T47D (cell line): ENCODE measurements at places on chromosomes 5 and 9.

GRCh38 chr5:138282920-138283742, 8.7 kb upstream of the GFRA3 start:
- peak; percentile 72 for DNase-seq

- no peak for DNase-seq
Measured at GRCh38 chr5:73265641-73266040, 92.6 kb downstream of the TMEM174 start.

DNA sequence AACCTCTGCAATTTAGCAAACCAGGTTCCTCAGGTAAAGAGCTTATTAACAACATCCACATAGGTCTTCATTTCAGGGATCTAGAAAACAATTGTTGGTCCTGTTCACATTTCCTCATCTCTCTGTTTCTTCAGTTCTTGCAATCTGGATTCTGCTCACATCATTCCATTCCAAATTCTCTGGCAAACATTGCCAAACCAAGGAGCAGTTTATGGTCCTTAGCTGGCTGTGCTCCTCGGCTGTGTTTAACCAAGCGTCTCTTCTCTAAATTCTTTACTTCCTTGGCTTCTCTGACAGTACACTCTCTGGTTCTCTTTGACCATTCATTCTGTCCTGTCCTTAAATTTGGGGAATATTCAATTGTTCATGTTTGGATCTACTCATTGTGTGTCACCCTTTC, 65.8 kb upstream of the RANBP3L start:
- DNase-seq, result no peak

- no peak for DNase-seq
Measured at GRCh38 chr5:55600086-55600485, 65.3 kb upstream of the PLPP1 start.

- no peak for DNase-seq
Measured at GRCh38 chr9:117169089-117169621, 245.7 kb downstream of the ASTN2 start.

GRCh38 chr5:20434786-20435185, 446.8 kb upstream of the CDH18 start:
- no peak for DNase-seq

GRCh38 chr9:126407114-126407870, 80.7 kb downstream of the MVB12B start:
- DNase-seq, result no peak

- DNase-seq, result no peak
Measured at GRCh38 chr5:109247986-109248385, 161.8 kb downstream of the PJA2 start.

DNA sequence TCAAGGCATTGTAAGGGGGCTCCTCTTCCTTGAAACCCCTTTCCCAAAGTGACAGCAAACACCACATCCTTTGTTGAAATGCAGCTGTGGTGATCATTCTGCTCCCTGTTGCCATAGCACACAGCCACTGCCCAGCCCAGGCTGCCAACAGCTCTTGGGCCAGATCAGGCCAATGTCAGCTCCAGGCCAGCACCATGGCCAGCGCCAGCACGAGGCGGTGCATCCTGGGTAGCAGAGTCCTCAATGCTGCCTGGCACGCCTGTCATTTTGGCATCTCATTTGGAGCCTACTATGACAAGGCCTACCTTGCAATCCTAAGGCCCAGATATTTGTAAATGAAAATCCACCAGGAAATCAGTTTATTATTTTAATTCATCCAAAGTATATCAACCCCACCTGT, 390.6 kb downstream of the DNAH5 start:
- peak; percentile 24 for DNase-seq

DNA sequence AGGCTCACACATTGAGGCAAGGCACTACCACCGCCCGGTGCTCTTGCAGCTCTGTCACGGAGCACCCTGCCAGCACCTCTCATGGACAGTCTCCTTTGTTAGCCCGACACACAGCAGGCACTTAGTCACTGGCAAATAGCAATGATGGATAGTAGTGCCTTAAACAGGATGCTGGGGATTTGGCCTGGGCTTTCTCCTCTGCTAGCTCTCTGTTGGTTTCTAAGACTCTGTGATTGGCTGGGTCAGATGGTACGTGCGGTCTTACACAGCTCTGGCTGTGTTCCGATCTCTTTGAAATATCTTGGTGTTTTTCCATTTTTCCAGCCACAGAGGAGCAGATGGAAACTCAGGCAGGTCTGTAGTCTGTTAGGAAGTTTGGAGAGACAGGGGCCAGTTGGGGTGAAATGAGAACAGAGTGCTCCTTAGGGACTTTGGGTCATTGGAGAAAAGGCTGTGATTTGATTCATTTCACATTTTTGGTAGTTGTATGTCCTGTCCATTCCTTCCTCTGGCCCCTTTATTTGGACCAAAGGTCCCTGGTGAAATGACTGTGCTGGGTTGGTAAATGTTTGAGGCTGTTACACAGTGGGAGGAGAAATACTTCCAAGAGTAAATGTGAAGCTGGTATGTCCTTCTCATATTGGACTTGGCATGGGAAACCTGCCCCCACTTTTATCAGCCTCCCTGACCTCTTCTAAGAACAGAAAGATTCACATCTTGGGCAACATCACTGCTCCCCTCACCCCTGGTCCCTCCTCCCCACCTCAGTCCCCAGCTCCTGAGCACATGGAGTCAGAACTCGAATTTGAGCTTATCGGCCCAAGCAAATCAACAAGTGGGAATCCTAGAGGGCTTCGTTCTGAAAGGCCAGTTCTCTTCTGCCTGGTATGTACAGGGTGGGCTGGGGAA, 3.4 kb downstream of the SMIM3 start:
- DNase-seq, result no peak

GRCh38 chr9:127905004-127905728, 5.8 kb upstream of the ST6GALNAC6 start:
- no peak for DNase-seq

GRCh38 chr5:139134906-139135305, 63.3 kb downstream of the SIL1 start:
- DNase-seq, result peak; percentile 62

DNA sequence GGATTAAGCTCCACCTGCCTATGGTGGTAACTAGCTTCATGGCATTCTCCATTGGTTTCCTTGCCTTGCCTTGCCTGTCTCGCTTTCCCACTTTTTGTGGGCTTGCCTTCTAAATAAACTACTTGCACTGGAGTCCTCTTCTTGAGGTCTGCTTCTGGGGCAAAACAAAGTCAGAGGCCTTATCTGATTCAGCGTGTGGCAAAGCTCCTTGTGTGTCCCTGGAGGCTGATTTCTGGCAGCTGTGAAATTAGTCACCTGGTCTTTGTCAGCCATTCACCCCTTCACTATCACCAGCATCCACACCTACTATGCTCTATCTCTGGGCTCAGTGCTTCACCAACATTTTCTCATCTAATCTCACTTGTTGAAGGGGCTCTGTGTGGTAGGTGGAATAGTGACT, 176.2 kb downstream of the SEC61B start:
- no peak for DNase-seq

DNA sequence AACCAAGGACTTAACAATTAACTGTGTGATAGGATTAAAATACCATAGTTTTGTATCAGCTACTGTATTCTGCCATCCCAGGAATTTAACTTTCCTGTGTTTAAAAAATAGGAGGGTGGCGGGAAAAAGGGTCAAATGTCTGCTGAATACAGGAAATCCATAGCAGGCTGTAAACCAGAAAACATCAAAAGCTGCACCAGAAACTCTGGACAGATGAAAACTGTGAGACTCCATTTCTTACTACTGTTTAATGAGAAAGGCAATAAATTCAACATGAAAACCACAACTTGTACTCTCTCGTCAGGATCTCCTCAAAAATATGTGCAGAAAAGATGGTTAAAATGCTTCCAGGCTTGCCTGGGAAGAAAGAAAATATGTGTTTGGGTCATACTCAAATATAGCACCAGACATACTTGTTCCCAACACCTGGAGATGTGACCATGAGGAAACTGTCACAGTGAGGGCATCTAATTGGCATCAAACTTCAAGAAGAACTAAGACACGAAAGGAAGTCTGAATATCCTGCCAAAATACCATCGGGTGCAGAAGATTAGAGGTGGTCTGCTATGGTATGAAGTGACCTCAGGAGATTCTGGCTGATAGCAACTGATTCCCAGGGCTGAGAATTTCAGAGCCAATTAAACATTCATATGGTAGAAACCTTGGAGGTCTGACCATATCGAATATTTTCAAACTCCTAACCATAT, 164.7 kb upstream of the TARS1 start:
- no peak for DNase-seq

DNA sequence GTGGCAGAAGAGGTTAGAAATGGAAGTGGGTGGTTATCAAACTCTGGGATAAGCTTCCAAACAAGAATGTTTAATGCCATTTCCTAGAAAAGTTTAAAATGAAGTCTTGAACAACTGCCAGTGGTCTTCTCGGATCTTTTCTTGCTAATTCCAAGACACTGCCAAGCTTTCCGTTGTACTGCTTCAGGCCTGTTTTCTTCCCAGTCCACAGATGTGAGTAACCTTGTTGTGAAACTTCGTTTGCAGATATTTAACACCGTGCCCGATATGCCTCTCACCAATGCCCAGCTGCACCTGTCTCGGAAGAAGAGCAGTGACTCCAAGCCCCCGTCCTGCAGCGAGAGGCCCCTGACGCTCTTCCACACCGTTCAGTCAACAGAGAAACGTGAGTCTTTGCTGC, 269.8 kb downstream of the NR3C1 start:
- DNase-seq, result no peak

DNA sequence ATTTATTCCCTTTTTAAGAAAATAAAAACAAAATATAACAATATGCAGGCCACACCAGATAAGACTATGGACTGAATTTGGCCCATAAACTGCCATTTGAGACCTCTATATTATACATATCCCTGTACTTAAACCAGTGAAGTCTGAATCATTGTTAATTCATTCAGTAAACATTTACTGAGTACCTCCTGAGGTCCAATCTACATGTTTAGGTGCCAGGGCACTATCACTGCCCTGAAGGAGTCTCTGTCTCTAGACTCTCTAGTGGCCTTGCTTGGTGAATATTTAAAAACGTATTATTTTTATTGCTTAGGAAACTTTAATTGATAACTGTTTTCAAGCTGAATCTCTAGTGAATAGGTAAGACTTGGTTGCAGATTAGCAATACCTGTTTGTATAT, 74.7 kb upstream of the ELL2 start:
- DNase-seq, result no peak

- DNase-seq, result no peak
Measured at GRCh38 chr5:1535646-1536045, 11.9 kb upstream of the LPCAT1 start.

DNA sequence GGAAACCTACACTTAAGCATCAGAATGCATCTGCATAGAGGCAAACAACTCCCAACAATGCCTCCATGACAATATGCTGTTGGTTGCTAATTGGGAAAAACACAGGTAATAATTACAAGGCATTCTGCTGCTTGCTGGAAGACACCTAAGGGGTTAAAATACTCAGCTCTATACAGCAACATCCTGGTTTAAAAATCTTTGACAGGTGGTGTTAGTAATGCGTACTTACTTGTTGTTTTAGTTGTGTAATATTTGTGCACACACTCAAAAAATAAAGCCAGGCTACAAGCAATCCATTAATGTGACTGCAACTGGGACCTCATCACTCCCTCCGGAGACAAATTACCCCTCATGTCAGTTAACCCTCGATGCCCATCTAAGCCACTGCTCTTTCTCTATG, 126.3 kb upstream of the ELL2 start:
- DNase-seq, result no peak

GRCh38 chr5:145738227-145738626, 96.9 kb downstream of the PRELID2 start:
- DNase-seq, result no peak

DNA sequence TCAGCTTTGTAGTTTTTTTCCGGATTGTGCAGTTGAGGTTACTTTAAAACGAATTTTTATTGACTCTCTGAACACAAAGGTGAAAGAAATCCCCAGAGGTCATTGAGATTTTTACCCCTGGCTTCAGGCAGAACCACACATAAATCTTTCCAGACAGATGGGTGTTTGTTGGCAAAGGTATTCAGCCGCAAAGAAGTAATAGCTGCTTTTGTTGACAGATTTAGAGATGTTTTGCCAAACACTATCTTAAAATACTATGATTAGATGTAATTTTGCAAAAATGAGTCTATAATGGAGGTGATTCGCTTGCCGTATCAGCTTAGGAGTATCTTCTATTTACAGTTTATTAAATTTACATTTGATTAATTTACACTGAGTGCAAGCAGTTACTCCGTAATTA, 418.3 kb upstream of the CLINT1 start:
- DNase-seq, result no peak

DNA sequence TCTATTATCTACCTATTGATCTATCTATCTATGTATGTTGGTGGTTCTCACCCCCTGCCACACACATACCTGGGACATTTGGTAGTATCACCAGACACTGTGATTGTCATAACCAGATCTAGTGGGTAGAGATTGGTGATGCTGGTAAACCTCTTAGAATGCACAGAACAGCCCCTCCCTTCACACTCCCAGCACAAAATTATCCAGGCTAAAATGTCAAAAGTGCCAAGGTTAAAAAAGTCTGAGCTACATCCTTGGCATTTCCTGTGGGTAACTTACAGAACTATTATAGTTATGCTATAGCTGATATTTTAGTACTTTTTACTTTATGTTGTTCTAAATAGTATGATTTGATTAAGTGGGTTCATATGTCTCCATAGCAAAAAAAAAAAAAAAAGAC, 151.0 kb downstream of the FER start:
- no peak for DNase-seq

DNA sequence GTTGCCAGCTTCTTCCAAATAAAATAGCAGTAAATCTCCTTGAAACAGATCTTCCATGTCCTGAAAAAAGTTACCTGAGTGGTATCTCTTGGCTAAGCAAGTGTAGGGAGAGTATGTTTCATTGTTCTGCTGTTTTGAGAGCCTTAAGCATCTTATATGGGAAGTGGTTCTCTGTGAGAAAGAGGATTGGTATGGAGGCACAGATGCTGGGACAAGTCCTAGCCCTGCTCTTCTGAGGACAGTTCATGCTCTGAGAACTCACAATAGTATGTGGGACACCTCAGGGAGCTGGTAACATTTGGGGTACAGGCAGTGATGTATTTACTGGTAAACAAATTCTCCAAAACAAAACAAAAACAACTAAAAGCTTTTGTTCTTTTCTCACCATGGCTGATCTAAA, 2.0 kb downstream of the PPP3R2 start:
- DNase-seq, result no peak

DNA sequence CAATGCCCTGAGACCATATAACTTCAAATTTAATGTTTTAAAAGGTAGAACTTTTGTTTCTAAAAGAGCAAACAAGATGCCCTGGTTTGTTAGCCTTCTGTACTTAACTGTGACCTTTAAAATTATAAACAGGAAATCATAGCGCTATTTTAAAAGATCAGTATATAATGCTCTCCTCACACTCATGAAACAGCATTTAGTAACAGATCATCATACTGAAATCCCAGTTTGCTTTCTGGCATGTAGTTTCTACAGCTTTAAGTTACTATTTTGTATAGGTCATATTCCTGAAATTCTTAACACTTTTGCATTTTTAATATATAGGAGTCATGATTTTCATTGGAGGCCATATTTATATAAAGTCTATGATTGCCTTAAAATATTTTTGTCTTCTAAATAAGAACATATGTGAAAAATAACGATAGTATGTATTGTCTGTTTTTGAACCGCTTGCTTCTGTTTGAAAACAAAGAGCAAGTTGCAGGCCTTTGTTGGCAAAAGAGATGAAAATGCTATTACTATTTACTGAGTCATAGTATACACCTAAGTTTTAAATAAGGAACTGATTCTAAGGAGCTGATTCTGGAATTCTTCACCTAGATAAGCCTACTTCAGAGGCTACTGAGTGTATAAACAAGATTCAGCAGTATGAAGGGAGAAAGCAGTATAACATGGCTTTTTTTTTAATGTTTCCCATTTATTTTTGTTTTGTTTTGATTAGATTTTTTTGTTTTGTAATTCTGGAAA, 20.5 kb downstream of the SRFBP1 start:
- no peak for DNase-seq
